NCI-H69 (cell line): ENCODE measurements at places on chromosomes 13 and 19.

- no peak for DNase-seq
These were observed 782 bp upstream of the JUND start for GRCh38 chr19:18282021-18282787.

- peak; percentile 72 for DNase-seq
These were observed 5.2 kb upstream of the CEACAM18 start for GRCh38 chr19:51473009-51473707.

DNA sequence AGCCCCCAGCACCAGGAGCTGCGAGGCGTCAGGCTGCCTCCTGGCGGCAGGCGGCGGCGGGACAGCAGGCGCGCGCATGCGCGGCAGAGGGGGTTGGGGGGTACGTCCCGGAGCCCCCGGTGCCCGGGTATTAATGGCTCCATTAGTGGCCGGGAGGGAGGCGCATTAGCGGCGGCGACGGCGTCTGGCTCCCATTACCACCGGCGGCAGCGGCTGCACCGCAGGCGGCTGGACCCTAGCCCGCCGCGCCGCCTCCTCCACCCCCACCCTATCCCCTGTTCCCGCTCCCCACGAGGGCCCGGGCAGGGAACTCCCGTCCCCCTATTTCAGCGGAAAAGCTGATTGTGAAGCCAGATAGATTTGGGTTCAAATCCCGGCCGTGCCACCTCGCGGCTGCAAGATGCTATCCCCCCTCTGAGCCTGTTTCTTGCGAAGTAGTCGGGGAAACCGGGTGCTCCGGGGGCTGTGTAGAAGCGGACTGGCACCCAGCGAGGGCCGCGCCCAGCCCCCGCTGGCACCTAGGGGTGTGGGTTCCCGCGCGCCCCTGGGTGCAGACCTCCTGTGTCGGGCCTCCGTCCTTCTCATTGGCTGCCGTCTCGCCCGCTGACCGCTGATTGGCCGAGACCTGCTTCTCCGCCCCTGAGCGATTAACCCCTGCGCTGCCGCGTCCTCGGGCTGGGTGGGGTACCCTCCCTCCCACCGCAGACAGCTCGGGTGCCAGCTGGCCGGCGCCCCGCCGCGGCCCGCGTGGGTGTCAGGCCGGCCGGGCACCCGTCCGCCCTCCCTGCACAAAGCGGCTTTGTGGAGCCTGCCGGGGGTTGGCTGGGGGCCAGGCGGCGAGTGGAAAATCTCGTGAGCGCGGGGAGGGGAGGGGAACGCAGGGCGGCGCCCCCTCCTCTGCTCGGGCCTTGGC lies 11.1 kb downstream of the CIC start:
- peak; percentile 99 for DNase-seq

- no peak for DNase-seq
These were observed 69.3 kb upstream of the SLAIN1 start for GRCh38 chr13:77628170-77628569.

DNA sequence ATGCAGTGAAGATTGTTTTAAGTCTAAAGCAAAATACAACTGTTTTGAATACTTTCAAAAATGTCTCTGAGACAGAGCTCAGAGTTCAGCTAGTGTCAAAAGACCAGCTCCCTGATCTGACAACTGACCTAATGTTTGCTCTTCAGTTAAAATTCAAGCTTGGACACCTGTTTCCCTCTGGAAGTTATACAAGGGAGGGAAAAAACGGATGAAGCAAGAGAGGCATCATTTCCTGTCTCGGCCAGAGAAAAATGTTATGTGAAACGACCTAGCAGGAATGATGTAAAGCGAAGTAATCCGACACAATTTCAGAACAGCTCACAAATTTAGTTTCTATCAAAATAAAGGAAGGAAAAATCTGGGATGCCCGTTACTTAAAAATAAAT lies 59.4 kb downstream of the ZAR1L start:
- peak; percentile 5 for DNase-seq

DNA sequence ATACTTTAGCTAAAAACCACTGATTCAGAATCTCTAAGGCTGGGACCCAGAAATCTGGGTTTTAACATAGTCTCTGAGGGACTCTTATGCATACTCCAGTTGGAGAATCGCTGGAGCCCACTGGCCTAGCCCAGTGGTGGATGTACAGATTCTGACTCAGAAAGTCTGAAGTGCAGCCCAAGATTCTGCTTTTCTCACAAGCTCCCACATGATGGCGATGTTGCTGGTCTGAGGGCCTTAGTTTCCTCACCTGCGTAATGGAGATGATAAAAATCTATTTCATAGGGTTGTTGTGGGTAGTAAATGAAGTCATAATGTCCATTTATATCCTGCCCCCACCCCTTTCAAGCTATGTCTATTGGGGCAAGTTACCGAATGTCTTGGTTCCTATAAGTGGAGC lies 7.7 kb upstream of the CDADC1 start:
- peak; percentile 37 for DNase-seq

DNA sequence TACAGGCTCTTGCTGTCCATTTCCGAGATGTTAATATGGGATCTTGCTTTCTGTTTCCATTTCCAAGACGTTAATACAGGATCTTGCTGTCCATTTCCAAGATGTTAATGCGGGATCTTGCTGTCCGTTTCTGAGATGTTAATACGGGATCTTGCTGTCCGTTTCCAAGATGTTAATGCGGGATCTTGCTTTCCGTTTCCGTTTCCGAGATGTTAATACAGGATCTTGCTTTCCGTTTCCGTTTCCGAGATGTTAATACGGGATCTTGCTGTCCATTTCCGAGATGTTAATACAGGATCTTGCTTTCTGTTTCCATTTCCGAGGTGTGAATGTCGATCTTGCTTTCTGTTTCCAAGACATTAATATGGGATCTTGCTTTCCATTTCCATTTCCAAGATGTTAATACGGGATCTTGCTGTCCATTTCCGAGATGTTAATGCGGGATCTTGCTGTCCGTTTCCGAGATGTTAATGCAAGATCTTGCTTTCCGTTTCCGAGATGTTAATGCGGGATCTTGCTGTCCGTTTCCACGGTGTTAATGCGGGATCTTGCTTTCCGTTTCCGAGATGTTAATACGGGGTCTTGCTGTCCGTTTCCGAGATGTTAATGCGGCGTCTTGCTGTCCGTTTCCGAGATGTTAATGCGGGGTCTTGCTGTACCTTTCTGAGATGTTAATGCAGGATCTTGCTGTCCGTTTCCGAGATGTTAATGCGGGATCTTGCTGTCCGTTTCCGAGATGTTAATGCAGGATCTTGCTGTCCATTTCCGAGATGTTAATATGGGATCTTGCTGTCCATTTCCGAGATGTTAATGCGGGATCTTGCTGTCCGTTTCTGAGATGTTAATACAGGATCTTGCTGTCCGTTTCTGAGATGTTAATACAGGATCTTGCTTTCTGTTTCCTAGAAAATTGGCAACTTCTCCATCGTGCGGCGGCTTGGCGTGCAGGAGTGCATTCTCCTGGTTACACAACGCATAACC lies 38.3 kb downstream of the PEX11G start:
- no peak for DNase-seq

DNA sequence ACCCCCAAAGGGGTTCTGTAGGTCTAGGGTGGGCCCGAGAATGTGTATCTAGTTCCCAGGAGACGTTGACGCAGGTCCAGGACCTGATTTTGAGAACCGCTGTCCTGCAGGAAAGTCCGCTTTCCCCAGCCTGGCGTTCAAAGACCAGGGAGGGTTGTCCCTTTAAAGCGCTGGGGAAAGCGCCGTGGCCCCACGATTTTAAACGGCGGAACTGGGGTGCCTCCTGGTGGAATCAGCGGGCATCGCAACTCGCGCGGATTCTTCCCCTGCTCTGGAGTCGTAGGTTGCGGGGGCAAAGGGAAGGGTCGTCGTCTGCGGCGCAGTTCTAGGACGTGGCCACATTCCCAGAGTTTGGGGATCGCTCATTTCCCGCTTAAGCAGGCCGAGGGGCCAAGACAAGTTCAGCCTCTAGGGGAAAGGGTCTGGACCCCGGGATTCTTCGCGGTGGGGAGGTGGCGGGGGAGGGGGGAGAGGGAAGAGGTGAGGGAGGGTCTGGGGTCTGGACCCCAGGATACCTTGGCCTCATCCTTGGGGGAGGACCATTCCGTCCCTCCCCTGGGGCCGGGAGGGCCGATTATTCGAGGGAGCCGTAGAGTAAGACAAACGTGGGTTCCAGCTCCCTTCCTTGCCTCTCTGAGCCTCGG lies 7.7 kb downstream of the PNMA8B start:
- DNase-seq, result peak; percentile 66

GRCh38 chr19:38665950-38666662 lies 18.7 kb downstream of the ACTN4 start:
- DNase-seq, result no peak

DNA sequence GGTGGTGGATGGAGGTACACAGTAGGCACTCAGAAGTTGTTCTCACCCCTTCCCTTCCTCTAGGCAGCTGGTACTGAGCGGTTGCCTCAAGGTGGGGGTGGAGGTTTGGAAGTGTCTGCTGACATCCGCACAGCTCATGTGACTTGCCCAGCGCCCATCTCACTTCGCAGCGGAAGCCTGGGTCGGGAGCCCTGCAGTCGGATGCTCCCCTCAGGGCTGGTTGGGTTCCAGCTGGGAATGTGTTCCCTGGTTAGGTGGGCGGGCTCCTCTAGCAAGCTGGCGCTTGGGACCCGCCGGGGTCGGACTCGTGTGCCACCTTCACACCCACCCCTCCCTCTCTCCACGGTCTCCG lies 10.2 kb downstream of the PPP1R37 start:
- DNase-seq, result peak; percentile 96

- DNase-seq, result peak; percentile 54
These were observed 1779.6 kb upstream of the PRR20A start for GRCh38 chr13:55361141-55361540.

- no peak for DNase-seq
These were observed 3.4 kb downstream of the RFX1 start for GRCh38 chr19:14002571-14003250.

DNA sequence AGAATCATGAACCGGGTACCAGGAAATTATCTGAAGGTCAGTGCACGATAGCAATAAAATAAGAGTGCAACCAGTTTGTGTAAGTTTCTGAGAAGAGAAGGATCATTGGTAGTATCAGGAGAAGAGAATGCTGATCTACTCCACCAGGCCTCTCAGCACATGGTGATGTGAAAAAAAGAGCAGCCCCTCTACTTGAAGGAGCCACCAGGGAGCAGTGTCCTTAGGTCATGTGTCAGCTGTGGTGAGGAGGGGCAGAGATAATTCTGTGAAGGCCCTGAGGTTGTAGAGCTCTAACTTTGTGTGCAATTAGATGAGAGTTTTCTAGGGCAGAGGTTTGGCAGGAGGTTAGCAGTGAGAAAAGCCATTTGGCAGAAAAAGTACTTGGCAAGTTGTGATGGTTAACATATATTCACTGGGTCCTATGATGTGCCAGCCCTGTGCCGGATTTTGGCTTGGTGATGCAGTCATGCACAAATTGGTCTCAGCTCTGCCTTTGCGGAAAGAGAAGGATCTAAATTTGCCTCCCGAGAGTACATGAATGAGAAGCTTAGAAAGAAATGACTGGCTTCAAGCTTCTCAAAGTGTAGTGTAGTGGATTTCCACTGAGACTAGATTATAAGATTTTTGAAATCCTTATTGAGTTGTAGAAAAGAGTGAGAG lies 19.2 kb upstream of the ZC3H13 start:
- no peak for DNase-seq

DNA sequence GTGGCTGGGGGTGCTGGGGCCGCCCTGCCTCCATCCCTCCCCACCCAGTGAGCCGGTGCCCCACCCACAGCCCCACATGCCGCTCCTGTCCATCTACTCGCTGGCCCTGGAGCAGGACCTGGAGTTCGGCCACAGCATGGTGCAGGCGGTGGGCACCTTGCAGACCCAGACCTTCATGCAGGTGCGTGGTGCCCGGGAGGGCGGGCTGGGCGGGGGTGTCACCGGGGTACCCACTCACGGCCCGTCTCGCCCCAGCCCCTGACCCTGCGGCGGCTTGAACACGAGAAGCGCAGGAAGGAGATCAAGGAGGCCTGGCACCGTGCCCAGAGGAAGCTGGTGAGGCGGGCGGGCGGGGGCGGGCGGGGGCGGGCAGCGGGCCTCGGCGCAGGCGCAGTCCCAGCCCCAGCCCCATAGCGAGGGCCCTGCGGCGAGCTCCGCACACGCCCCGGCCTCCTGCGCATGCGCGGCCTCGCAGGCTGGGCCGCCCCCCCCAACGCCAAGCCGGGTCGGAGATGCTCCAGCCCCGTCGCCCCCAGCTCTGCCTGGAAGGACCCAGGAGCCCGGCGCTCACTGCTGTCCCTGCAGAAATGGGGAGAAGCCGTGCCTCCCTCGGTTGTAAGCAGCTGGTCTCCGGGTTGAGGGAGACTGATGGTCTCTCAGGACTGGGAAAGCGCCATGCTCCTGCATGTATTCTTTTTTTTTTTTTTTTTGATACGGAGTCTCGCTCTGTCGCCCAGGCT lies 7.7 kb downstream of the ARHGAP45 start:
- DNase-seq, result peak; percentile 97

- no peak for DNase-seq
These were observed 85.8 kb upstream of the ZNF43 start for GRCh38 chr19:21921691-21922180.

- DNase-seq, result no peak
These were observed 2.6 kb downstream of the UBXN6 start for GRCh38 chr19:4454747-4455718.

DNA sequence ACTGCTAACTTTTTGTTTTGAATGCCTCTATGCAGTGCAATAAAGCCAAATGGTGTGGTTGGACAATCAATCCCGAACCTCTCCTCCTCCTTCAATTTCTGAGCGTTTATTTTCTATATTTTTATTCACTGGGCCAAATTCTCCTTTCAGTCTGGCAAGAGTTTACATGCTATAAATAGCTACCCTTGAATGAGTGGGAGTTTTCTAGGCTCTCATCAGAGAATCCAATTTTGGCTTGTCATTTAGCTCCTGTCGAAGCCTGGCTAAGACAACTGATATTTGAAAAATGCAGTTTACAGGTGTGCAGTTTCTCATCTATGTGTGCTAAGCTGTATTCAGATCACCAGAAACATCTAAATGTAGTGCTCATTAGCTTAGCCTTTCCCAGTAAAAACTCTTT lies 61.8 kb downstream of the OLFM4 start:
- DNase-seq, result no peak

DNA sequence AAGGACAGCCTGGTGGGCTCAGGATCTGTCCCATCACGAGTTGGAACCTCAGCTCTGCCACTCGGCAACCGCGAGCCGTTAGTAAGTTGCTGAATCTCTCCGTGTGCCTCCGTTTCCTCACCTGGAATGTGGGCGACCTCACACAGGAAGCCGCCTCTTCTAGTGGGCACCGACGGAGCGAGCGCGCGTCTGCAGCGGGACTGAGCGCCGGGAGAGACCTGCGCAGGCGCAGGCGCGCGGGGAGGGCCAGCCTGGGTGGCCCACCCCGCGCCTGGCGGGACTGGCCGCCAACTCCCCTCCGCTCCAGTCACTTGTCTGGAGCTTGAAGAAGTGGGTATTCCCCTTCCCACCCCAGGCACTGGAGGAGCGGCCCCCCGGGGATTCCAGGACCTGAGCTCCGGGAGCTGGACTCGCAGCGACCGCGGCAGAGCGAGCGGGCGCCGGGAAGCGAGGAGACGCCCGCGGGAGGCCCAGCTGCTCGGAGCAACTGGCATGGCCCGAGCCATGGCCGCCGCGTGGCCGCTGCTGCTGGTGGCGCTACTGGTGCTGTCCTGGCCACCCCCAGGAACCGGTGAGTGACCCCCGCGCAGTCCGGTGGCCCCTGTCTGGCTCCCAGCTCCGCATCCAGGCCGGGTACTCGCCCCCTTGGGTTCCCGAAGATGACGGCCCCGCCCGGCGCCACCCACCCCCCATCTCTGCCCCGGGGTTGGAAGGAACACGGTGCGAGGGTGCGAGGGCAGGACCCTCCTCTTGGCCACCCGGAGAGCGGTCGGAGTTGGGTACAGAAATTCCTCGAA lies at the start of gene PVR:
Gene PVR (plus strand): TSS at position 306 of the 797 bp plus-strand sequence. CDS start 187 bp downstream, at position 493.
- peak; percentile 92 for DNase-seq

GRCh38 chr19:23283925-23284324 lies 33.7 kb upstream of the ZNF724 start:
- DNase-seq, result peak; percentile 63
